ENCODE measurements at places on chromosomes 16 and 17.

GRCh38 chr16:88355389-88356123 lies 27.2 kb upstream of the ZNF469 start:
- no peak for DNase-seq

DNA sequence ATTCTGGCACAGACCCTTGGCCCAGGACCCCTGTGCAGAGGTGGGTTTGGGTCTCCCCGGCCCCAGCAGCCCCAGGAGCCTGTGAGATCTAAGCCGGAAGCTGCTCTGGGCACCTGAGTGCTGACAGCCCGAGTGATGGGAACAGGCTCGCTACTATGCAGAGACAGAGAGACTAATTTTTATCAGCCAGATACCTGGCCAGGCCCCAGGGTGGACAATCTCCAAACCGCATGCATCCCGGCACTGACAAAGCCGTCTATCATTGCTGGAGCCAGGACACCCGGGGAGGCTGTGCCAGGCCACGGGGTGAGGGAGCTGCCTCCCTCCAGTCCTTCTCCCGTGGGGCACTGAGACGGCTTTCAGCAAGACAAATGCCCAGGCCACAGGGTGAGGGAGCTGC lies 25.0 kb downstream of the CBFA2T3 start:
- no peak for DNase-seq

DNA sequence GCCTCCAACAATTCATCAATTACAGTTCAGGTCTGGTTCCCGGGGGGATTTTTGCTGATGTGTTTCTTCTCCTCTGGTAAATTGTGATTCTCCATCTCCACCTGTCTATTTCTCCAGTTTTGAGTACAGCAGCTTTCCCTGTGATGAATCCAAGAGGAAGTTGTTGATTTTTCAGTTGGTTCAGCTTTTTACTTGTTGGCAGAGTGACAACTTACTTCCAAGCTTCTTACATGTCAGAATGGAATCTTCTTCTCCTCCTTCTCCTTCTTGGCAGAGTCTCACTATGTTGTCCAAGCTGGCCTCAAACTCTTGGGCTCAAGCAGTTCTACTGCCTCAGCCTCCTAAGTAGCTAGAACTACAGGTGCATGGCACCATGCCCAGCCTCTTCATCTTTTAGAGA lies 33.4 kb upstream of the TMEM92 start:
- no peak for DNase-seq

DNA sequence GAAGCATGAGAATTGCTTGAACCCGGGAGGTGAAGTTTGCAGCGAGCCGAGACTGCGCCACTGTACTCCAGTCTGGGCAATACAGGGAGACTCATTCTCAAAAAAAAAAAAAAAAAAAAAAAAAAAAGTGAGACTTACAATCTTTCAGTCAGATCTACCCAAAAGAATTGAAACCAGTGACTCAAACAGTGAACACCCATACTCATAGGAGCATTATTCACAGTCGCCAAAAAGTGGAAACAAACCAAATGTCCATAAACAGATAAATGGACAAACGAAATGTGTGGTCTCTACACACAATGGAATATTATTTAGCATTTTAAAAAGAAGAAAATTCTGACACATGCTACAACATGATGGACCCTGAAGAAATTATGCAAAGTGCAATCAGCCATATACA lies 9.1 kb upstream of the SCNN1B start:
- DNase-seq: no peak

- no peak for DNase-seq
Measured at GRCh38 chr16:29891525-29892457, 7.6 kb downstream of the SEZ6L2 start.

GRCh38 chr17:75331671-75332070 lies 42.4 kb upstream of the SLC25A19 start:
- DNase-seq: no peak

GRCh38 chr17:42406615-42407288 lies 16.3 kb downstream of the CAVIN1 start:
- no peak for DNase-seq

DNA sequence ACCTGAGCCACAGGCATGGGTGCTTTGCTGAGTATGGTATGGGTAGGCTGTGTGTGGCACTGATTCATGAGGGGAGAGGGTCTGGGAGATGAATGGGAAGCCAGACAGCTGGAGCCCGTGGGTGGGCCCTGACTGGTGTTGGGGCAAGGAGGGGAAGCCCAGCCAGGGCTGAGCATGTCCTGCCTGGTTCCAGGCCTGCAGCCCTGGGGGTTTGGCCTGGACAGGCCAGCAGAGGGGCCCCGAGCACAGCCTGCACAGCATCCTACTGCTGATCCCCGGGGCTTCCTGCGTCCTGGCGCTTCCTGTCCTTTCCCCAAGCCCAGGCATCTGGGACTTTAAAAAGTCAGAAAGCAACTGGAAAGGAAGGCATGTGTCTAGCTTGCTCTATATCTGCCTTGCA lies 4.6 kb upstream of the MVD start:
- DNase-seq: no peak

GRCh38 chr17:76239538-76240274 lies 587 bp downstream of the RNF157 start:
- DNase-seq: peak; percentile 70

DNA sequence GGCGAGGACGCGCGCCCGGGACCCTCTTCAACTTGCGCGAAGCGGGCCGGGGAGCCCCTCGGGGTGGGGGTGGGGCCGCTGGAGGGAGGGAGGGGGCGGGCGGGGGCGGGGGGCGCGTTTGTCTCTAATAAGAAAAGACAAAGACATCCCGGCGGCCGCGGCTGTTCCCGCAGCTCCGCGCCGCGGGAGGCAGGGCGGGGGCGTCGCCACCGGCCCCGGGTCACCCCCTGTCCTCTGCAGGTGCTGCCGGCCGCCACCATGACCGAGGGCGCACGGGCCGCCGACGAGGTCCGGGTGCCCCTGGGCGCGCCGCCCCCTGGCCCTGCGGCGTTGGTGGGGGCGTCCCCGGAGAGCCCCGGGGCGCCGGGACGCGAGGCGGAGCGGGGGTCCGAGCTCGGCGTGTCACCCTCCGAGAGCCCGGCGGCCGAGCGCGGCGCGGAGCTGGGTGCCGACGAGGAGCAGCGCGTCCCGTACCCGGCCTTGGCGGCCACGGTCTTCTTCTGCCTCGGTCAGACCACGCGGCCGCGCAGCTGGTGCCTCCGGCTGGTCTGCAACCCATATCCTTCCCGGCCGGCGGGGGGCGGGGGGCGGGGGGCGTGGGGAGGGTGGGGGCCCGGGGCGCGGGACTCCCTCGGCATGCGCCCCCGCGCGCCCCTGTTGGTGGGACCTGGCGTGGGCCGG lies 714 bp downstream of the CACNA1H start:
- DNase-seq: no peak

- DNase-seq: peak; percentile 74
Measured at GRCh38 chr16:56424791-56425438, 430 bp downstream of the AMFR start.

- no peak for DNase-seq
Measured at GRCh38 chr16:30096862-30097563, 1.0 kb upstream of the YPEL3 start.

GRCh38 chr16:88345721-88346560 lies 36.8 kb upstream of the ZNF469 start:
- no peak for DNase-seq

- no peak for DNase-seq
Measured at GRCh38 chr16:27756206-27756970, 206.4 kb downstream of the KATNIP start.

DNA sequence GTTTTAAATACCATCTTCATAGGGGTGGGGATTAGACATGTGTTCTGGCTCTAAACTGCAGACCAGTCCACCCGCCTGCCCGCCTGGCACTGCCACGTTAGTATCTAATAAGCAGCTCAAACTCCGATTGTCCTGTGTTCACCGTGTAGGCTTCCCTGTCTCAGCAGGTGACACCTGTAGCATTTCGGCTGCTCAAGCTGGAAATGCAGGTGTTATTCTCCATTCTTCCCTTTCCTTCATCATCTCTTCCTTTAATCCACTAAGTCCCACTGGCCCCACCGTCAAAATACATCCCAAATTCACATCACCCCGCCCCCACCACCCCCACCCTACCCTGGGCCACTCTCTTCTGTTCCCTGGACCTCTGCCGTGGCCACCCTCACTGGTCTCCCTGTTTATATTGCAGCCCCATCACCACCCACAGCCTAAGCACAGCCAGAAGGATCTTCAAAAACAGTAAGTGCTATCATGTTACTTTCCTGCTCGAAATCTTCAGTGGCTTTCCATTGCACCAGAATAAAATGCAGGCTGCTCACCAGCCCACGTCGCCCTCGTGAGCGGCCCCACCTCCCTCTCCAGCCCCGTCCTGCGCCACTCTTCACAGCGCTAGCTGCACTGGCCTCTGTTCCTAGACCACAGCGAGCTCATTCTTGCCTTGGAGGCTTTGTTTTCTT lies 65.1 kb downstream of the RTN4RL1 start:
- no peak for DNase-seq

GRCh38 chr17:78517421-78517820 lies 59.8 kb downstream of the DNAH17 start:
- no peak for DNase-seq

GRCh38 chr17:82107341-82107860 lies 9.4 kb upstream of the FASN start:
- DNase-seq: no peak

DNA sequence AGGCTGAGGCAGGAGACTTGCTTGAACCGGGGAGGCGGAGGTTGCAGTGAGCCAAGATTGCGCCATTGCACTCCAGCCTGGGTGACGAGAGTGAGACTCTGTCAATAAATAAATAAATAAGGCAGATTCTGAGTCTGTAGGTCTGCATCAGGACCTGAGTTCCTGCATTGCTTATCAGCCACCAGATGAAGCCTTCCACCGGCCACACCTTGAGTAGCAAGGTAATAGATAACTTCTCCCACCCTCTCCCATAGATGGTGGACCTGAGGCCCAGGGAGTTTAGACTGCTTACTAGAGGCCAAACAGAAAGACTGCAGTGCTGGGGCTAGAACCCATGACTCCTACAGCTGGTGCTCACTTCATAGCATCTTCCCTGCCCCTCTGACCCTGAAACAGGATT lies 22.1 kb downstream of the ZP2 start:
- DNase-seq: no peak

- no peak for DNase-seq
Measured at GRCh38 chr16:10538583-10538982, 41.8 kb downstream of the EMP2 start.

GRCh38 chr17:81487487-81488275 lies 24.9 kb downstream of the ACTG1 start:
- DNase-seq: peak; percentile 85

DNA sequence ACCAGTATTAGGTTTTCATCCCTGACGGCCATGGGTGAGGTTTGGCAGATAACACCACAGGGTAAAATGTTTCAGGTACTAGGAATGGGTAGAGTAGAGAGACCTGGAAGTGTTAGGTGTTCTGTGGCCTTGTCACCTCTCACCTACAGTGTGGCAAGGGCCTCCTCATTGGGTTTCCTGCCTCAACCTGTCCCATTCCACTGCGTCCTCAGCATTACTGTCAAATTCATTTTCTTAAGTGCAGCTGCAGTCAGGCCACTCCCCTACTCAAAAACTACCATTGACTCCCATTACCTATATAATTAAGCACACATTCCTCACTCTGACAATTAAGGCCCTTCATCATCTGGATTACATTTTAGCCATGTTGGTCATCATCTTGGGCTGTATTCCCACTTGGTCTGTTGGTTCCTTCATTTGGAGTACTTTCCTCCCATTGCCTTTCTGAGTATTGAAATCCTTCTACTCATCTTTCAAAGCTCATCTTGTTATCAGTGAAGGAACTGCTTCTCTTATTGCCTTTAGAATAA lies 64.5 kb downstream of the NUP88 start:
- no peak for DNase-seq

GRCh38 chr16:89925596-89926079 lies 2.5 kb downstream of the TUBB3 start:
- DNase-seq: no peak

GRCh38 chr17:81233316-81233715 lies 5.5 kb downstream of the TEPSIN start:
- no peak for DNase-seq

- peak; percentile 78 for DNase-seq
Measured at GRCh38 chr16:813204-813915, 12.8 kb upstream of the GNG13 start.

- no peak for DNase-seq
Measured at GRCh38 chr17:13597723-13598347, 3.9 kb downstream of the HS3ST3A1 start.

- no peak for DNase-seq
Measured at GRCh38 chr16:53769787-53770186, 65.8 kb downstream of the FTO start.

DNA sequence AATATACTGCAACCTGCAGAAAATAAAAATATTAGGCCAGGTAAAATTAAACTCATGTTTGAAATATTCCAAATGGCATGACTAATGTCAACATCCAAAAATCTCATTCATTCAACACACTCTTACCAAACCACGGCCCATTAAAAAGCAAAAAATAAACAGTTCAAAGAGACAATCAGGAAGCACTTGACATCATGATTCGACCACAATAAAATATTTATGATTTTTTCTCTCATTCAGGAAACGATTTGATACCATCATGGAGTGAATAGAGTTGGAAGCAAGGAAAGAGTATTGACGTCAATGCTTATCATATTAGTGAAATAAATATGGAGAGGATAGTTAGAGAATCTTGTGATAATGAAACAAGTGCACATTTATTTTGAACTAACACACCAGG lies 354.1 kb downstream of the KCNJ2 start:
- no peak for DNase-seq

DNA sequence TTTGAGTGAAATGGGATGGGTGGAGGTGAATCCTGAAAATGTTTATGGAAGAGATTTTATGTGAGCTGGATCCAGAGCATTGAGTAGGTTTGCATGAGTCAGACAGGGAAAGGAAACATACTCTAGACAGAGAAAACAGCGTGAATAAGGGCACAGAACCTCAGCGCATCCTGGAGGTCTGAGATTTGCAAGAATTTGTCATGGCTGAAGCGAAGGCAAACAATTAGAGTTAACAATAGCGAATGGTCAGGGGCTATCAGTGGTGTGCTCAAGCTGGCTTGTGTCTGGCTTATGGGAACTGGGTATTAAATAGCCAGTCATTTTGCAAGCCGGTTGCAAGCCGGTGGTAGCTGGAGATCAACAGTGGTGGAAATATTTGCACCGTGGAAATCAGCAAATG lies 36.4 kb downstream of the MAP2K6 start:
- DNase-seq: no peak

- DNase-seq: no peak
Measured at GRCh38 chr16:22862046-22862445, 48.1 kb downstream of the HS3ST2 start.

- DNase-seq: no peak
Measured at GRCh38 chr17:51817955-51818354, 340.6 kb downstream of the CA10 start.

- no peak for DNase-seq
Measured at GRCh38 chr16:23874613-23875294, 39.0 kb downstream of the PRKCB start.

- no peak for DNase-seq
Measured at GRCh38 chr16:68826652-68827051, 16.7 kb upstream of the TANGO6 start.

GRCh38 chr16:88939245-88939971 lies 37.6 kb downstream of the CBFA2T3 start:
- no peak for DNase-seq

DNA sequence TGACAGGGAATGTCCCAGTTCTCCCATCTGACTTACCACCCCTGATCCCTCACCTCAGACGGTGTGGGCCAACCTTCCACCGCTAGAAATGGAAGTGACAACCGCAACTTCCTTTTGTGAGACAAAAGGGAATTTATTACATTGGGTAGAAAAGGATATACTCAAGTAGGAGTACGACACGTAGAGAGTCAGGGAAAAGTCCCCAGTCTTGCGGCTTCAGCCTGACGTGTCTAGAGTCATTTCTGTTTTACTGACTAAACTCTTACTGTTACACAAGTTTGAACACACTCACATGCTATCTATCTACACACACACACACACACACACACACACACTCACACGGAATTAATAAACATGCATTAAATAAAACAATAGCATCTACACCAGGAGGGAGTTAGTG lies 178.9 kb downstream of the COPRS start:
- no peak for DNase-seq

All from type B pancreatic cell (in vitro differentiated cells).